ENCODE measurements at places on chromosomes 12 and 14.

DNA sequence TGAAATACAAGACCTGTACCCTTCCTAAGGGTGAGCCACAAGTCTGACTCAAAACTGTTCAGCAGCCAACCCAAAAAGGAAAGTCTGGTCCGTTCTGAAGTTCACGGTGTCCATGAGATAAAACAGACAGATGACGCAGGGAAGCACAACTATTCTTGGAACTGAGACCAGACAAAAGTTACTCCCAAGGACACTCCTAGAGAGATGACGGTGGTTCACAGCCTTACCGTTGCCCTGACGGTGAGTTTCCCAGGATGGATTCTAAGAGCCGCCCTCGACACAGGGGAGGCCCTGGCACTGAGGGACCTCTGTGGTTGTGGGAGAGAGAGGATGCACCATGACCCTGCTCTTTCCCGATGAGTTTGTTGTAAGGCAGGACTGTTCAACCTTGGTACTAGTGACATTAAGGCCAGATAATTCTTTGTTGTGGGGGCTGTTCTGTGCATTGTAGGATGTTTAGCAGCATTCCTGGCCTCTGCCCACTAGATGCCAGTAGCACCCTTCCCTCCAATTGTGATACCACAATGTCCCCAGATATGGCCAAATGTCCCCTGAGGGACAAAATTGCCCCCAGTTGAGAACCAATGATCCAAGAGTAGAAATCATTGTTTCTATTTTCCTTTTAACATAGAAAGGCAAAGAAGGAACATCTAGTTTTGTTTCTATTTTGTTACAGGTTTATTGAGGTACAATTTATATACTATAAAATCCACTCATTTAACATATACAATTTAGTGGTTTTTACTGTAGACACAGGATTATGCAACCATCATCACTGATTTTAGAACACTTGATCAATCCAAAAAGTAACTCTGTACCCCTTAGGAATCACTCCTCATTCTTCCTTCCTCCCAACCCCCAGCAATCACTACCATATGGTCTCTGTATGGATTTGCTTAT, 23.0 kb downstream of the OR10P1 start:
- no peaks in the 10 kb centered on the region for H3K36me3 ChIP-seq
- no peak overlapping the region for H3K4me3 ChIP-seq
- H3K27ac ChIP-seq = no peak overlapping the region
- H3K4me1 ChIP-seq = no peaks in the 10 kb centered on the region

- H3K27ac ChIP-seq = no peak overlapping the region
- H3K4me3 ChIP-seq = no peak overlapping the region
- H3K4me1 ChIP-seq = no peaks in the 10 kb centered on the region
- H3K27me3 ChIP-seq = no peaks in the 10 kb centered on the region
- no peak for DNase-seq
Observed at GRCh38 chr14:94864387-94865195, 94.7 kb upstream of the GSC start.

DNA sequence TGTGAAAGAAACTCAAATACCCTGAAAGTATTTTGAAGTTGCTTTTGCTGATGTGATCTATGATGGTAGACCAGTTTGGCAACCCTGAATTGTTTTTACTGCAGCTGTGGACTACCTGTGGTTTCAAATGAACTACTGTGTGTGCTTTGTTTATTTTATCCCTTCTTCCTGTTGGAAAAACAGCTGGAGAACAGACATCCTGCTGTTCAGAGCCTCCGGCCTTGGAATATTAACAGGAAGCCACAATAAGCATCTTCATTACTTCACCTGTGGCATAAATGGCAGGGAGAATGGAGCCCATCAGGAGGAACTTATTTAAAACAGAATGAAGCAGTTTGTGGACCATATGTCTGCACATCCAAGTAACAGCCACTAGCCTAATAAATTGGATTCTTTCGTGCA, 104.8 kb downstream of the DUSP6 start:
- H3K27ac ChIP-seq = no peak overlapping the region
- no peaks in the 10 kb centered on the region for H3K36me3 ChIP-seq
- peaks cover 26% of the 10 kb centered on the region for H3K4me1 ChIP-seq
- no peak overlapping the region for H3K4me3 ChIP-seq
- no peak for DNase-seq

GRCh38 chr14:92451245-92451644, 62.3 kb upstream of the RIN3 start:
- H3K27ac ChIP-seq = no peak overlapping the region
- no peak overlapping the region for H3K4me3 ChIP-seq
- no peaks in the 10 kb centered on the region for H3K27me3 ChIP-seq
- H3K36me3 ChIP-seq = no peaks in the 10 kb centered on the region

- DNase-seq = no peak
- no peak overlapping the region for H3K27ac ChIP-seq
- H3K36me3 ChIP-seq = no peaks in the 10 kb centered on the region
- H3K4me1 ChIP-seq = no peaks in the 10 kb centered on the region
Observed at GRCh38 chr14:95024380-95024779, 132.9 kb downstream of the DICER1 start.

GRCh38 chr12:113227686-113228391, 6.6 kb downstream of the TPCN1 start:
- DNase-seq = no peak
- peaks cover 57% of the 10 kb centered on the region for H3K4me1 ChIP-seq
- no peak overlapping the region for H3K4me3 ChIP-seq
- no peaks in the 10 kb centered on the region for H3K27me3 ChIP-seq
- peaks cover 15% of the 10 kb centered on the region for H3K36me3 ChIP-seq

DNA sequence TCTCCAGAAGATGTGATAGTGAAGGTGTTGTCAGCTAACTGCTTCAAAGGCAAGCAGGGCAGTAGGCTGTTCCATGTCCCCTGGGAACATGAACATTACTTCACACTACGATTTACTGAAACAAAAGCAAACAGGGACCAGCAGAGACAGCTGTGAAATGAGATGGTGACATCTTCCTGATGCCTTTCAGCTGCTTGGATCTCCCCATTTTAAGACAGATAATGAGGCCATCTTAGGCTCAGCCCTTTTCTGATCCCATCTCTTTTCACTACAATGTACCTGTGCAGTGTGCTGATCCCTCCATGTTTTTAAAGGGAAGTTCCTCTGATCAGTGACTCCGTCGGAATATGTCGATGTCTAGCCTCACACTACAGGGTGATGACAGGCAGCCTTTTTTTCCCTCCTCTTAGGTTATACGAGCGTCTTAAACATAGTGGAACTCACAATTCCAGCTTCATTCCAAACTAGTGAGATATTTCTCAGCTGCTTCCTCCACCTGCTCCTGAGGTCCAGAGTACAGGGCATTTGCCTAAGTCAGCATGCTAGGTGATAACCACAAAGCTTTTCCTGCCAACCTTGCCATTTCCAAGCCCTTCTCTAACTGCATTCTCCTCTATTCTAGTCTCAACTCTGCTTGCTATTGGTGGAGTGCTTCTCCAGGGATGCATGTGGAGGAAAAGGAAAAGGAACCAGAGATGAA, 87.6 kb upstream of the EGLN3 start:
- no peak for DNase-seq
- H3K36me3 ChIP-seq = no peaks in the 10 kb centered on the region
- no peak overlapping the region for H3K27ac ChIP-seq
- no peaks in the 10 kb centered on the region for H3K27me3 ChIP-seq
